ENCODE measurements at places on chromosomes 7 and 10.

- DNase-seq, result no peak
These were observed 16.2 kb upstream of the LRRN3 start for GRCh38 chr7:111074748-111075146.

DNA sequence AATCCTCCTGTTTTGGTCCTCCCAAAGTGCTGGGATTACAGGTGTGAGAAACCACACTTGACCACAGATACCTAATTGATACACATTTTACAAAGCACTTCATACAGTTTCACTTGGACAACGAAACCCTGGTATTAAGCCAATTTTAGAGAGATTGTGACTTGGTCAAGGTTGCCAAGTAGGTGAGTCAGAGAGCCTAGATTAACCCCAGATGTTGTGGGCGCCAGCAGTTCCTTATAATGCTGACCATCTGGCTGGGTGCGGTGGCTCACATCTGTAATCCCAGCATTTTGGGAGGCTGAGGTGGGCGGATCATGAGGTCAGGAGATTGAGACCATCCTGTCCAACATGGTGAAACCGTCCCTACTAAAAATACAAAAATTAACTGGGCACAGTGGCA lies 4.9 kb upstream of the PHKG1 start:
- DNase-seq, result no peak

DNA sequence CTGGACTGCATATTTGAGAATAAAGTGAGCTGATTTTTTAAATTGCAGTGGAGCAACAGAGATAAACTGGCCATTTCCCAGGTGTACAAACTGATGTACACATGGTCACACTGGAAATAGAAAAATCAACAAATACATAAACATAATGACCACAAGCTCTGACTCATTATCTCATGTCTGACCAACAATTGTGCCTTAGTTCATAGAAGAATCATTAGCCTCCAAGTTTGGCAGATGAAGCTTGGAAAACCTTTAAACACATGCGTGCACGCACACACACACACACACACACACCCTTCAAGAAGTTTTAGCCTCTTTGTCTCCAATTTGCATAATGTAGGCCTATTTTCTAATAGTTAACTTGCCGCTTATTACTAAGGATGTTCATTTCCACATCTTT lies 308.9 kb upstream of the POM121L12 start:
- DNase-seq, result no peak

DNA sequence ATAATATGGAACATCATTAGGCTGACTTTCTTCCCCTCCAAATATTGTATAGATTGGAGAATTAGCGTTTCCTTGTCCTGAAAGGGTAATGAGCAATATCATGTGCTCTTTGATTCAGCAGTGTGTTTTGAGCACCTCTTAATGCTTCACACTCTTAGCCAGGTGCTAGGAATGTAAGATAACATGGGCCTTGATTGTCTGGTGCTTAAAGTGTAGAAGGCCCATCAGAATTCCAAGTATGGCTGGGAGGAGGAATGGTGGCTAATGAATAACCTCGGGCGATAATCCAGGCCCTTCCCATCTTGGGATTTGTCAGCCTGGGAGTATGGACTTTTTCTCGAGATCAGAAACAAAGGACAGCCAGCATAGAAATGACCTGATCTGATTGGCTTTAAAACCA lies 8.6 kb downstream of the TSPAN13 start:
- DNase-seq, result no peak

DNA sequence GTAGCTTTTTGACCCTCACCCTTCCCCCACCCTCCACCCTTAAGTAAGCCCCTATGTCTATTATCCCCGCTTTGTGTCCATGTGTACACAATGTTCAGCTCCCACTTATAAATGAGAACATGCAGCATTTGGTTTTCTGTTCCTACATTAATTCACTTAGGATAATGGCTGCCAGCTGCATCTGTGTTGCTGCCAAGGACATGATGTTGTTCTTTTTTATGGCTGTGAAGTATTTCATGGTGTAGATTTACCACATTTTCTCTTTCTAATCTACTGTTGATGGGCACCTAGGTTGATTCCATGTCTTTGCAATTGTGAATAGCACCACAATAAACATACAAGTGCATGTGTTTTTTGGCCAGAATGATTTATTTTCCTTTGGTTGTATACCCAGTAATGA lies 232.2 kb downstream of the CACNA2D1 start:
- DNase-seq, result no peak

DNA sequence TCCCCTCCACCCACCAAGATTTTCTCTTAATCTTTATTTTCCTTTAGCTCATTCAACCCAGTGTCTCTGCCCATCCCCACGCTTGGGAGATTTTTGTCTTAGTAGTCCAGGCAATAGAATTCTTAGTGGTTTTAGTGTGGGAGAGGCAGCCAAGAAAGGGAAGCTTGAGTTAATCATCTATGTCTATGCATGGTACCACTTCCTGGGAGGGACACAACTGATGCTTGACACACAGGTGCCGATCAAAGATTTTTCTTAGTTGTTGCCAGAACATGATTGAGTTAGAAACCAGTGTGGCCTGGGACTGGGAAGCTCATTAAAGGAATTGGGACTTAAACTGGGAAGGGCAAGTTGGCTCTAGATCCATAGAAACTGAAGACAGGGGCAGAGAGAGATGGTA lies 3.1 kb downstream of the STRA8 start:
- DNase-seq, result no peak

DNA sequence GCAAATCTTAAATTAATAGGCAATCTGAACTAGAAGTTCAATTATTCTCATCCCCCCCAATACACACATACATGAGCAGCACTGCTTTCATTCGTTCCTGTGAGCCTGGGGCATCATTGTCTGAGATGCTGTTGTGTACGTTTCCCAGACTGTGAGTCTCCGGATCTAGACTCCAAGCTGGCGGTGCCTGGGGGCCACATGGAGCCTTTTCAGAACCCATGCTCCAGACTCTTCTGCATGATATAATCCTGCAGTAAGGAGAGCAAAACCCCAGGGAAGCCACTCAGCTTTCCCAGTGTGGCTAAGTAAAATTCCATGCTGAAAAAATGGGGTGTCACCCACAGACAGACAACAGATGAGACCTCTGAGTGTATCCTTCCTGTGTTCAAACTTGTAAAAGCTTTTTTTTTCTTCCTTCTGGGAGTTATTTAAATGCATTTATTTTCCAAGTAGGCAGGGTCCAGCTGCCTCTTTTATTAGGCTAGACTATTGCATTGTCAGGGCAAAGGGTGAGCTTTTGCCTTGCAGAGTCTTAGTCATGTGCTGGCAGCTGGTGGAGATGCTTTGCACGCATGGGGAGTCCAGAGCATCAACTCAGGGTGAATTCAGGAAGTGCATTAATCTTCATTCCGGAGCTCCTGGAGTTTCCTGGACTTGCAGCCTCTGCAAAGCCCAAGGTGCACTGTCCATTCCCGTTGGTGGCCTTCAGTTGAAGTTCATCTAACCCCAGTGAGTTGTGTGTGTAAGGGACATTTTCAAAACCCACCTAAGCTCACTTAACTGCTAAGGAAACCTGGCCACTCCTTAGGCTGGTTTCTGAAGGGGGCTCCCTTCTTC lies 185.7 kb upstream of the ADO start:
- DNase-seq, result no peak

DNA sequence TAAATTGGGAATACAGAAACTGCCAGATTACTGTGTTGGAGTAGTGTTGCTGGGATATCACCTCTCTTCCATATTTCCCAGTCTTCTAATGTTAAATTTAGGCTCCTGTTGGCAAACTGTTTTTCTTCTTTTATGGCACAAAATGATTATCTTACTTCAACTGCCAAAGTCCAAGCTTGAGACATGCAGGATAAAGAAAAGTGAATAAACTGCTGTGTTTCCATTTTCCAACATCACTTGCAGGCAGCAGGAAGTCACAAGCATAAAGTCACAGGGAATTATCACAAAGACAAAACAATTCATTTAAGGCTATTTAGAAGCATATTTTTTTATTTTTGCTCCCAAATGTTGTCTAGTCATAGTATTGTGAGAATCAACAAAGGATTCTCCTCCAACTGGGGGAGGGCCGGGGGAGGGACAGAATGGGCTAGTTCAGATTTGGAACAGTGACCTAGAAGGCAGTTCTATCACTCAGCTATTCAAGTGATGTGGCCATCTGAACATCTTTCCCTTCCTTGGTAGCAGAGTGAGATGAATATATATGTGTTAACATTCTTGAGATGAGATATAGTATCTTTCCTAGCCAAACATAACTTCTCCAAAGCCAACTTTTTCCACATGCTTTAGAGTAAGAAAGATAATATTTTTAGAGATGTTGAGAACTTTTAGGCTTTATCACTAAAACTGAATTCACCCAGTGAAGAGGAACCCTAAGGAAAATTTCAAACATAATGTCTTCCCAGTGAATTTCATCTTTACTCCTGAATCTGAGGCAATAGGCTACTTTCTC lies 364.7 kb downstream of the CTNNA3 start:
- no peak for DNase-seq

- no peak for DNase-seq
These were observed 231.7 kb downstream of the USP6NL start for GRCh38 chr10:11379771-11380170.

DNA sequence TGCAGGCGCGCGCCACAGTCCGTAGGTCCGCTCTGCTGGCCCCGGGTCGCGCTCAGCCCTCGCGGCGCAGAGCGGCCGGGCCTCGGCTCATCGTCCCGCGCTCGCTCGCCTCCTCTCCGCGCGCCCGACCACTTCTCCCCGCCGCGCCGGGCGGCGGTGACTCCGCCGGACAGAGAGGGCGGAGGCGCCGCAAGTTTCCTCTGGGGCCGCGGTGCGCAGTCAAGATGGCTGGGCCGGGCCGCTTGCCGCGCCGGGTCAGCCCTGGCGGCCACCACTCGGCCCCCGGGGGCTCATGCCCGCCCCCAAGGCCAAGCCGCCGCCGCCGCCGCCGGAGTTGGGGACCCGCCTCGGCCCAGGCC lies 441 bp downstream of the FZD8 start:
- no peak for DNase-seq

DNA sequence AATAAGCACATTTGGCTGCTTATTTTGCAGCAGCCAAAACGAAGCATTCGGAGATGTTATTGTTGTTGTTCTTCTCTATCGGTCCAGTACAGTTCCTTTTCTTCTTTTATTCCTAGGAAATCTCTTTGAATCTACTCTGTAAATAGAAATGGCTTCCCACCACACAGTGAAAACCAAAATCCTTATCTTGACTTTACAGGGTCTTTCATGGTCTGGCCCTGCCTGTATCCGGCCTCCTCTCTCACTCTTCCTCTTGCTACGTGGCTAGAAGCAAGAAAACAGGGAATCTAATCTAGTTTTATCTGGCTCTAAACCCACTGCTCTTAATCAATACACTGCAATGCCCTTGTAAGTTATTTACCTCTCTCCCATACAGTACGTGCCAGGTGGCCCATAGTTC lies 926.0 kb upstream of the C7orf33 start:
- no peak for DNase-seq

GRCh38 chr7:42104231-42104630 lies 132.8 kb downstream of the GLI3 start:
- DNase-seq, result no peak

- DNase-seq, result peak; percentile 90
These were observed 12.4 kb upstream of the HUS1 start for GRCh38 chr7:47991741-47992311.

DNA sequence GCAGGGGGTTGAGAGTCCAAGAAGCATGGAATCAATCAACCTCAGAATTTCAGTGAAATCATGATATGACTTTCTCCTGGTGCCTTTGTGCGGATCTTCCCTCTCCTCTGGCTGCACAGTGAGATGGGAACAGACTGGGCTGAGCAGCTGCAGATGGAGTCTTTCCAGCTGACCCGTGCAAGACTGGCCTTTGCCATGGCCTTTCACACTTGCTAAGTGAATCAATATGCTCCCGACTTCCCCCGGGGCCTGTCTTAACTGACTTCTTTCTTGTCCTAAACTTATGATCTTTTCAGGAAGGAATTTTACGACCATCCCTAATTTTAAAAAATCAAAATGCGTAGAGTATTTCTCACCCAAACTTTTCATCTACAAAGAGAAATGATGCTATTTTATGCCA lies 469.9 kb downstream of the GALNT17 start:
- DNase-seq, result peak; percentile 79

GRCh38 chr7:5694912-5695726 lies 86.3 kb downstream of the RNF216 start:
- no peak for DNase-seq

- DNase-seq, result no peak
These were observed 775.4 kb downstream of the TYW1 start for GRCh38 chr7:67771846-67772605.

DNA sequence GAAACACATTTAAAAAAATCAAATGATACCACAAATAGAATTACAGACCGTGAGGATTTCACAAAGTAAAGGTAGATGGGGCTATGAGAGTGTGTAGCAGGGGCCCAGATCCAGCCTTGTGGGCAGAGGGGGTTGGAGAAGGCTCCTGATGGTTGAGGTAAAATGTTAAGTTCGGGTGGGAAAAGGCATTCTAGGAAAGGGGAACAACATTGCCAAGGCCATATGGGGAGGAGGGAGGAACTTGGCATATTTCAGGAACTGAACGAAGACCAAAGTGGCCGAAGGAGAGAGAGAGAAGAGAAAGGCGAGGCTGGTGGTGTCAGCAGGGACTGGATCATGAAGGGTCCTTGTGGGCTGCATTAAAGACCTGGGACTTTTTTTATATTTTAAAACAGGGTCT lies 98.9 kb downstream of the CARD11 start:
- DNase-seq, result no peak
